ENCODE measurements at places on chromosomes 1 and 21.

DNA sequence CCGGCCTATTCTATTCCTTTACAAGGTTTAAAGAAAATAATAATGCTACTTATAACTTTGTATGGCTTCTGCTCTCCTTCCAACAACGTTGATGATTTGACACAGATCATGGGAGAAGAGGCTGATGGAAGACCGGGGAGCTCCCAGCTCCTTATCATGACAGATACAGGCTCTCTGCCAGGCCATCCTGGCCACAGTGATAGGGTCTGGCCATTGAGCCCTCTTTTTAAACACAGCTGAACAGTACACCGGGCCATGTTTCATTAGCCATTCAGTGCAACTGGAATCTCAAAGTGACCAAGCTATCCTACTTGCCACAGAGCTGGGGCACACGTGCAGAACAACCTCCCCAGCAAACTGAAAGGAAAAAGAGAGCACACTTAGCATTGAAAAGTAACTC, 34.9 kb downstream of the DNAJC11 start:
- no peak for DNase-seq

- DNase-seq = no peak
Measured at GRCh38 chr1:171800851-171801250, 19.4 kb downstream of the METTL13 start.

DNA sequence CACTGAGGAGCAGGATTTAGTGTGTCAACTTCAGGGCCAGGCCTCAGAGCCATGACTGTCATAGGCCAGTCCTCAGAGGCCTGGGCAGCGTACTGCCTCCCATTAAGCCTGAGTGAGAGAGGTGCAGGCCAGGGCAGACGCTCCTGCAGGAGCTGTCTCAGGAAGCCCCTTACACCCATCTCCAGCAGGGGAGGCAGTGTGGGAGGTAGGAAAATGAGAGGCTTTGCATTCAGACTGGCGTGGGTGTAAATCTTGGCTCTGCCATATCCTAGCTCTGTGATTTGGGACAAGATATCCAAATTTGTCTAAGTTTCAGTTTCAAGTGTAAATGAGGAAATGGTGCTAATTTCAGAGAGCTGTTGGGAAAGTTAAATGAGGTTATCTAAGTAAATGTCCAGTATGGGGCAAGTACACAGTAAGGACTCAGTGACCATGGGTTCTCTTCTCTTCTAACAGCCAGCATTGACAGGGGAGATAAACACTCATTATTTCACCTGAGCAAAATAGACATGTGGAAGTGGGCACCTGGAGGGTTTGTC, 184.1 kb downstream of the ZSCAN20 start:
- no peak for DNase-seq

- DNase-seq = no peak
Measured at GRCh38 chr21:16872616-16873015, 640.2 kb upstream of the CXADR start.
